Activated CD4-positive, alpha-beta T cell treated with anti-CD3 and anti-CD28 coated beads, Interleukin-2, amount 50 U/mL, for 16 hours (primary cell): ENCODE measurements at places on chromosomes 12 and 14.
A peak's percentile ranks its signal among the peaks of the same experiment; 100 is the strongest.

- no peak for DNase-seq
Measured at GRCh38 chr14:81509838-81510452, 23.7 kb downstream of the SEL1L start.

GRCh38 chr12:90327793-90328743, 619.4 kb upstream of the ATP2B1 start:
- DNase-seq, result no peak

DNA sequence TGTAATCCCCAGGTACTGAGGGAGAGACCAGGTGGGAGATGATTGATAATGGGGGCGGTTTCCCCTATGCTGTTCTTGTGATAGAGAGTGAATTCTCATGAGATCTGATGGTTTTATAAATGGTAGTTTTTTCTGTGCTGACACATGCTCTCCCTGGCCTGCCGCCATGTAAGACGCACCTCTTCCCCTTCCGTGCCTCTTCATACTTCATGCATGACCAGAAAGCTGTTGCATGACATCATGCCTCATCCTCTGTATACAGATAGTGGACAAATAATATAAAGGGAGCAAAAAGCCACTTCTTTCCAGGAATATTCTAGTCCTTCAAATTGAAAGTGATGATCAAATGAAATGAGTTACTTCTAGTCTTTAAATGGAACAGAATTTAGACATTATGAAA, 47.3 kb upstream of the LRIG3 start:
- DNase-seq, result no peak

DNA sequence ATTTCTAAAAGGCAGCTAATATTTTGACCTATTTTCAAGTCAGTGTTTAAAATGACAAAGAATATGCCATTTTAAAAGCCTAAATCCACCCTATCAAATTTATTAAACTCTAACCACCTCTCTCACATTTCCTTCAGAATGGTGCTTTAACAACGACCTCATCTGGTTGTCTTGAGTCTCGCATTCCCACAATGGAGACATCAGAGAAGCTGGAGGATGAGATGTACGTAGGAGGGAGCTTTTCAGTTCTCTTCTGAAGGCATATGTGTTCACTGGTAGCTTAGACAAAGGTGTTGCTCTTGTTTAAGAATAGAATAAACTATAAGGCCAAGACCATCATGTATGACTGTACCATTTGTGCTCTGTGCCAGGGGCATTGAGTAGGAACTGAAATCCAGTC, 82.9 kb downstream of the BCL2L14 start:
- no peak for DNase-seq

GRCh38 chr12:1377681-1378080, 216.7 kb downstream of the FBXL14 start:
- DNase-seq, result no peak

GRCh38 chr12:4224206-4224889, 49.2 kb upstream of the CCND2 start:
- no peak for DNase-seq

DNA sequence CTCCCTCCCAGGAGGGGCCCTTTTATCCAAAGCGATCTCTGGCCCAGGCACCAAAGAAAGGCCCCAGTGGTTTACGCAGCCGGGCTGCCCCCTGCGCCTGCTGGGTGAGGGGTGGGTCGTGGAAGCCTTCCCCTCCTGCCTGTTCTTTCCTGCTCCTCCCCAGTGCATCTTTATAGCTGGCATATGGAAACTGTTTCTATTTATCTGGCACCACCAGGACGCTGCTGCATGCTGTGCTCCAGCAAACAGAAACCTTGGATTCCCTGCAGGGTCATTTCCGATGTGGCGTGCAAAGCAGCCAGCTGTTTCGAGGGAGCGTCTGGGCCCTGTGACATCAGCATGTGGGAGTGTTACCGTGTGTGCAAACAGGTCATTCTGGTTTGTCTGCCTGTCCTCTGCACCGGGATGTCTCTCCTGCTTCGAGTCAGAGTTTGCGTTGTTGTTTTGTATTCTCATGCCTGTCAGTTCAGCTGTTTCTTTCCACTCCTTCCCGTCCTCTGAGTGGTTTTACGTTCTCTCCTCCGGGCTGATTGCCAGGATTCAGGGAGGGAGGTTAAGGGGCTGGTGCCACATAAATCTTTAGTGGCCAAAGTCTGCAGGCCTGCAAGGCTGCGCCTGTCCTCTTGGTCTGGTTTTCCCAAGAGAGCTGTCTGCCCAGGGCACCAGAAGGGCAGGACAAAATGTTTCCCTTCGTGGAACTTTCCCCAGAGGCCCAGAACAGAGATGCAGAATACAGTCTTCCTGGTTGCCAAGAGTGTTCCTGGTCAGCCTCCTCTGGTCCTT, 24.6 kb downstream of the TPCN1 start:
- no peak for DNase-seq

GRCh38 chr12:121974026-121974985, 47.4 kb upstream of the BCL7A start:
- no peak for DNase-seq

- no peak for DNase-seq
Measured at GRCh38 chr14:97056086-97056485, 258.9 kb downstream of the VRK1 start.

GRCh38 chr14:101937926-101938767, 26.2 kb upstream of the DYNC1H1 start:
- no peak for DNase-seq

DNA sequence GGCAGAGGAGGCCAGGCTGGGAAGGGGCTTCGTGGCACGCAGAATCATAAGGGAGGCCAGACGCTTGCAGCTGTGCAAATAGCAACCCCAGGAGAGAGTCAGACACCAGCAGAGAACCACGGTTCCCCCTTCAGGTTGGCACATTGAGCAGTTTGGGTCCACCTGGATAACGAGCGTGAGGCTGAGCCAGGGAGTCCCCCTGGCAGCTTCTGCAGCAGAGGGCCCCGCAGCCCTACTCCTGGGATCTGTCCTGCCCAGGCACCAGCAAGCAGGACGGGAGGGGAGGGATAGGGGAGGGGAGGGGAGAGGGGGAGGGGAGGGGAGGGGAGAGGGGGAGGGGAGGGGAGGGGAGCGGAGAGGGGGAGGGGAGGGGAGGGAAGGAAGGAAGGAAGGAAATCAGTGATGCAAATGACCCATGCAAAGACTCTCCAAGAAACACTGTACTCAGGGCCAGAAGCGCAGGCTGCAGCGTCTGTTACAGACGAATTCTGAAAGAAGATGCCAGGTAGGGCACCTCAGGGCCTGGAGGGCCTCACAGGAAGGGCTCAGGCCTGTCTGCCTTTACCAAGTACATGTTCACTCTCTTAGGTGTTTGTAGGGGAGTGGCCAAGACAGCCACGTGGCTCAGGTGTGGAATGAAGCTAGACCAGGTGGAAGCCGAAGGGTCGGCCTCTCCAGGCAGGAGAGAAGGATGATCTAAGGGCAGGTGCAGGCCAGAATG, 32.3 kb upstream of the MMP17 start:
- no peak for DNase-seq

DNA sequence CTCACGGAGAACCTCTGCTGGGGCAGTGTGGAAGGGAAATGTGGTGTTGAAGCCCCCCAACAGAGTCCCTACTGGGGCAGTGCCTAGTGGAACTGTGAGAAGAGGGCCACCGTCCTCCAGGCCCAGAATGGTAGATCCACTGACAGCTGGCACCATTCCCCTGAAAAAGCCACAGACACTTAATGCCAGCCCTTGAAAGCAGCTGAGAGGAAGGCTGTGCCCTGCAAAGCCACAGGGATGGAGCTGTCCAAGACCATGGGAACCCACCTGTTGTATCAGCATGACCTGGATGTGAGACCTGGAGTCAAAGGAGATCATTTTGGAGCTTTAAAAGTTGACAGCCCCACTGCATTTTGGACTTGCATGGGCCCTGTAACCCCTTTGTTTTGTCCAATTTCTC, 363.5 kb upstream of the PRICKLE1 start:
- DNase-seq, result no peak

DNA sequence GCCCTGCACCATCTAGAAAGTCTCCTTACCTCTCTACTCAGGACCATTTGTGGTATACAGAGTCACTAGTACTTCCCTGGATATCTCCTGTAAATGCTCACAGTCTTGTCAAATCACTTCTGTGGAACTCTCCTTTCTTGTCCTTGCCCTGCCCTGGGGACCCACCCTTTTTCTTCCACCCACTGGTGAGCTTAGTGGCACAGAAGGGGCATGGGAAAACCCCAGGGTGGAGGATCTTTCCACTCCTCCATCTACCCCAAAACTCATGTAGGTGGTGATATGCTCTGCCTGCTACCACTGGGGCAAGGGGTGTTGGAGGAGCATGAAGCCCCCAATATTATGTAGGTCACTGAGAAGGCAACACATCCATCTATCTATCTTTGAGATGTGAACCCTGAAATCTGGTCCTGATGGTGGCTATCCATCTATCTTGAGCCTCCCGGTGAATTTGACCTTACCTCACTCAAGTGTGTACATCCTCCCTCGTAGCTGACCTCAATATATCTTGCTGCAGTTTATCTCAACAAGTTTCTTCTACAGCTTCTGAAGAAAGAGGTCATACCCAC, 943 bp downstream of the TESPA1 start:
- peak; percentile 32 for DNase-seq

DNA sequence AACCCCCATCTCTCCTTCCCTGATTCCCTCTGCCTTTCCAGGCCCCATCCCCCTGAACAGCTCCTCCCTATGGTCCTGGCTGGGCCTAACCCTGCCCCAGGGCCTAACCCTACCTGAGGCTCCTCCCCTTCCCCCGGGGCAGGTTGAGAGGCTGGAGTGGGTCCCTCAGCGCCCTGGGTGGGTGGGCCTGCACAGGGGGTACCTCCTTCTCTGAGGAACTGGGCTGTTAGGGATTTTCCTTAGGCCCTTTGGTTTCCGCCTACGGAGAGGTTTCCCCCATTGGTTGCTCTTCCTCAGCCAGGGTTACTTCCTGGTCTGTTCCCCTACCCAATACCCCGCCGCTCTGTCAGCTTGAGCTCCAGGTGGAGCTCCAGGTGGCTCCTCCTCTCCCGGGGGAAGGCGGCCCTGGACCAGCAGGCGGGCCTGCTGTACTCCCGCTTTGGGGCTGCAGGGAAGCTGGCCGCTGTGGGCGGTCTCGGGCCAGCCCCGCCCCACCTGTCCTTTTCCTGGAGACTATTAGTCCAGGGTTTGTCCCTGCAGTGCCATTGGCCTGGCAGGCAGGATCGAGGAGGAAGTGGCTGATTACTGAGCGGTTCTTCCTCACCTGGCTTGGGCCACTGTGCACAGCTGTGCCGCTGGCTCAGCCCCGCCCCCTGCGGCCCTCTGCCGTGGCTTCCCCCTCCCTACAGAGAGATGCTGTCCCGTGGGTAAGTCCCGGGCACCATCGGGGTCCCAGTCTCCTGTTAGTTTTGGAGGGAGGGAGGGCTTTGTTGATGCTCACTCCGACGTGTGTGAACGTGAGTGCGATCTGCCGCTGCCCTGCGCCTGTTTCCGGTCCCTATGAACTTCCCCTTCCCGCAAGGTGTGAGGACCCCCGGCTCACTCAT, 2.5 kb downstream of the C12orf57 start:
- DNase-seq, result peak; percentile 75

DNA sequence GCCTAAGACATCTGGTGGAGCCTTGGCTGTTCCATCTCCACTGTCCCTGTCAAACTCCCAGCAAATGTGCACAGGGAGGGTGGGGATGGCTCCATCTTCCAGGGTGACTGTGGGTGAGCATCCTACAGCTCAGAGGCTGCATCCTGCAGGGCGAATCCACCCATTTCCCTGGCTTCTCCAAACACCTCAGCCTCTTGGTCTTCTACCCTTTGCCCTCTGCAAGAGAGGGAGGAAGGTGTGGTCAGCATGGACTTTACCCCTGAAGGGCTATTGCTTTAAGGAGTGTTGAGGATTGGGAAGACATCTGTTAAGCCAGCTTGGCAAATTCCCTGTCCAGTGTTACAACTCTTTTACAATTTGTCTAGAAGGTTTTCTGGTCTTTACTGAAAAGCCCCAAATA, 23.1 kb upstream of the DGLUCY start:
- no peak for DNase-seq

GRCh38 chr12:129868575-129868974, 35.2 kb downstream of the TMEM132D start:
- DNase-seq, result no peak

- DNase-seq, result no peak
Measured at GRCh38 chr14:101405171-101405883, 156.0 kb upstream of the DIO3 start.

GRCh38 chr14:75092698-75093097, 23.3 kb downstream of the ZC2HC1C start:
- no peak for DNase-seq

GRCh38 chr14:66315548-66315947, 170.6 kb upstream of the CCDC196 start:
- no peak for DNase-seq

DNA sequence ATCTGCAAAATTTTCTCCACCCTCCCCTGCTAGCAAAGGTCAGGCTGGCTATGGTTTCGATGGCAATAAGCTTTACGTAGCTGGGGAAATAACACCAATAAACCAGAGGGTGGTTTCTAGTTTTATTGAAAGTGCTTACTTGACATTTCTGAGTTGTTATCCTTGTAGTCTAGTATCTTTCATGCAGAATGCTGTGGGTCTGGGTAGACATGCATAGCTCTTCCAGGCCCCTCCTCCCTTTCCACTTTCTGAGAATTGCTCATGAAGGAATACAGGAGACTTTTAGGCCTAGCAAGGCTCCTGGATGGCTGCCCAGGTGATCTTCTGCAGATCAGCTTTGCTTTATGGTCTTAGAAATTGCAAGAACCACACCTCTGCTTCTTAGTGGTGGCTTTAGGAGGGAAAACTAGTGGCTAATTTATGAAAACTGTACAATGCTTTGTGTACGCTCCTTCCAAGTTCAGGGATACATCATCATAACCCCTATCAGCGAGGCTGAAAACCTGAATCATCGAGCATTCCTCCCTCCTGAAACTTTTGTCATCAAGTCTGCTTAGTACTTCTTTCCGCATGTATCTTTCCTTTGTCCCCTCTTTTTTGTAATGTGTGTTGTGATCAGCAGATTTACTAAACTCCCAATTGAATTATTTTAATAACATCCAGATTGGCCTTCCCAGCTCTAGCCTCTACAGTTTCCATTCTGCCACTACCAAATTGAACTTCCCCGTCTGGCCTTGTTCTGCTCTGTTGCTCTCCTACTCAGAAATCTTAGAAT, 473.0 kb downstream of the RAD51B start:
- no peak for DNase-seq

- DNase-seq, result no peak
Measured at GRCh38 chr14:56412468-56413434, 166.8 kb upstream of the TMEM260 start.
